Stimulated activated CD8-positive, alpha-beta memory T cell treated with anti-CD3 and anti-CD28 coated beads, Interleukin-2, amount 100 ng/mL, for 48 hours (primary cell): ENCODE measurements at places on chromosomes 1 and 21.
A peak's percentile ranks its signal among the peaks of the same experiment; 100 is the strongest.

GRCh38 chr1:44941424-44942324, 44.7 kb downstream of the EIF2B3 start:
- no peak for DNase-seq

GRCh38 chr1:229181419-229181818, 89.5 kb upstream of the RAB4A start:
- no peak for DNase-seq

GRCh38 chr1:181588631-181589030, 105.3 kb downstream of the CACNA1E start:
- DNase-seq: no peak

DNA sequence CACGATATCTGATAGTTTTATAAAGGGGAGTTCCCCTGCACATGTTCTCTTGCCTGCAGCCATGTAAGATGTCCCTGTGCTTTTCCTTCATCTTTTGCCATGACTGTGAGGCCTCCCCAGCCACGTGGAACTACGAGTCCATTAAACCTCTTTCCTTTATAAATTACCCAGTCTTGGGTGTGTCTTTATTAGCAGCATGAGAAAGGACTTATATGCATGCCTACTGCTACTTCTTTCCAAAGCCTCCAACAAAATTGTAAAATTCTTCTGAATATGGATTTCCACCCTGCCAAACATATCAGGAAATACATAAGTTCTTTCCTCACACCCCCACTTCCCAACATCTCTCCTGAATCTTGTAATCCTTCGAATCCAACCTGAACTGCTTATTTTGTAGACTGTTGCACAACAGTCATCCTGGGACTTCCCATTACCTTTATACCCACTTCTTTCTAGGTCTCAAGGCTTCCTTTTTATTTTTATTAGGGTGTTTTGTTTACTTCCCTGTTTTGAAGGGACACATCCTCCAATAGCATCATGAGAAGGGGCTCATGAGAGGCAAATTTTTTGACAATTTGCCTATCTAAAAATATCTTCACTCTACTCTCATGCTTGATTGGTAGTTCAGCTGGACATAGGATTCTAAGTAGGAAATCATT, 67.5 kb upstream of the MUTYH start:
- no peak for DNase-seq

DNA sequence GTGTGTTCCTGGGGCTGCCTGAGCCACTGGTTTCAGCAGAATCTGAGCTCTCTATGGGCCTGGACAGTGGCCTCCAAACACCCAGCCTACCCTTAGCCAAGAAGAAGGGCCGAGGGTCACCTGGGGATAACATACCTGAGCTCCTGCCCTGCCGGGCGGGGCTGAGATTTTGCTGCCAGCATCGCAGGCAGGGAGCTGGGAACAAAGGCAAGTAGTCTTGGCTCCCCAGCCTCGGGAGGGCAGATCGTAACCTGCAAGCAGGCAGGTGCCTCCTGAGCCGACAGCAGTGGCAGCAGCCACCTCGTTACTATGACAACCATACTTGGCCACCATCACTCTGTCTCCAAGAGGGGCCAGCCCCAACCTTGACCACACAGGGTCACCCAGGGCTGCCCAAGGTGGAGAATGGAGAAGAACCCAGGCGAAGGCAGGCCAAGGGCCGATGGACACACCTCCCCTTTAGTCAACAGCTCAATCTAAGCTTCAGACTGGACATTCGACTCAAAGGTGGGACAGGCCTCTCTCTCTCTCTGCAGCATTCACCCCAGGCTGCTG, 54.6 kb downstream of the TOMM20 start:
- no peak for DNase-seq

- no peak for DNase-seq
Measured at GRCh38 chr21:33762803-33763581, 120.7 kb downstream of the ITSN1 start.

GRCh38 chr1:7420470-7421100, 350.5 kb upstream of the VAMP3 start:
- no peak for DNase-seq

DNA sequence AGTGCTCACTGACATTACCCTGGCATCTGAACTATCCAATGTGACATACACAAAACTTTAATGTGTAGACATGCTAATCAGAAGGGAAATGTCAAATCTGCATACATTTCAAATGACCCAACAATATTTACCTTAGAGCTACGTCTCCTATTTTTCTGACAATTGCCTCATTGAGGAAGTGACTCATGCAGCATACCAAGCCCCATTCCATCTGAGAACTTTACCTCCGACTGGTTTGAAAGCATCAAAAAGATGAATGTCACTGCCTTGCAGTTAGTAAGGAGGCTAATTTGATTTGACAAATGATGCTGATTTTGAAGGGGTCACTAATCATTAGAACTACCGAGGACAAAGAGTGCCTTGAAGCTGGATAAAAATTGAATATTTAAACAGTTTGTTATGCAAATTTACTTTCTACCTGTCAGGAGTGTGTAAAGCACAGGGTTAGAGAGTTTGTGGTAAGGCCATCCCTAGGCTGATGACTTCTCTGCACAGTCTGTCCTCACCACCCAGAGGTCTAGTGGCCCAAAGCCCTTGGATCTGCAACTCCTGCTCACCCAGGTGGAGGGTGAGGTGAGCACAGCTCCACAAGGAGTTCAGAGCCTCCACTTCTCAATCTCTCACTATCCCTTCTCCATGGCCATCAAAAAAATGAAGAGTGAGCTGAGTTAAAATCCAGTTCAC, 500.3 kb upstream of the C1orf87 start:
- DNase-seq: no peak

- DNase-seq: no peak
Measured at GRCh38 chr1:244066954-244067716, 16.1 kb downstream of the ZBTB18 start.

DNA sequence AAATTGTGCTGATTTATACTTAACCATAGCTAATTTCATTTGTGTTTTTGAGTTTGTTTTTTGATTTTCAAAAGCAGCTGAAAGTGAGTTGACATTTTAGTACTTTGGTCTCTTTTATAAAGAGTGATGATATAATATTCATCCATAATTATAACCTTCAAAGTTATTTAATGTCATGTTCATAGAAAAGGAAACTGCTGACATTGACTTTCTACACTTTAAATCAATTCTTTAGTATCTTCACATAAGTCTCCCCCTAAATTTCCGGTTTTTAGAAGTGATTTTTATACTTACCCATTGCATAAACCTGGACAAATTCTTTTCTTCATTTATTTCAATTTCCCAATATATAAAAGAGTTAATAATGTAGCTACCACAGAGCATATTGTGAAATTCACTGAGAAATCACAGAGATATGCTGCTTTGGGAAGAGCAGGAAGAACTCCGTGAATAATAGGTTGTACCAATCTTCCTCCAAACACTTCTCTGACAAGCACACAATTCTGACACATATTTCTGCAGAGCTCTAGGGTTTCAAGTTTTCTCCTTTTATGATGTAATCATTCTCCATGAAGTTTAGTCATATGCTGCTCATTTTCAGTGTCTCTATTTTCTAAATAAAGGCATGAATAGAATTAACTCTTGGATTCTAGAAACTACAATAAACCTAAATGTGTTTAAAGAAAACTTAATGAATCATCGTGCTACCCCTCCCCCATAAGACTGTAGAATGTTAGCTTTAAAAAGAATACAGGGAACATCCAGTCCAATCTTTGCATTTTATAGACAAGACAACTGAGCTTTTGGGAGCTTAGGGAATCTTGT, 25.6 kb upstream of the CDC42BPA start:
- DNase-seq: no peak

GRCh38 chr1:51564124-51564523, 45.1 kb upstream of the EPS15 start:
- no peak for DNase-seq

DNA sequence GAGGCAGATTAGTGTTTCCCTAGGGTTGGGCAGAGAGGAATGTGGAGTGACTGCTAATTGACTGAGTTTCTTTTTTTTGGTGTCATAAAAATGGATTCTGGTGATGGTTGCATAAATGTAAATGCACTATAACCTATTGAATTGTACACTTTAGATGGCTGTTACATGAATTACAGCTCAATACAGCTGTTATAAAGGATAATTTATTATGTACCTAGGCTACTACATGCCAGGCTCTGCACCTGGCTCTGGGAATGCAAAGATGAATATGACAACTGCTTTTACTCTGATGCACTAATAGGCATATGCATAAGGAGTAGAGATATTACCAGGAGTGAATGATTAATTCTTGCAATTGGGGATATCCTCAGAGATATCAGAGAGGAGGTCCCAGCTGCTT, 345.3 kb downstream of the PTBP2 start:
- no peak for DNase-seq

- no peak for DNase-seq
Measured at GRCh38 chr1:177429234-177429633, 258.5 kb downstream of the BRINP2 start.

- DNase-seq: no peak
Measured at GRCh38 chr1:226603022-226603857, 54.7 kb downstream of the STUM start.

GRCh38 chr1:180988253-180988752, 34.4 kb downstream of the STX6 start:
- DNase-seq: no peak

DNA sequence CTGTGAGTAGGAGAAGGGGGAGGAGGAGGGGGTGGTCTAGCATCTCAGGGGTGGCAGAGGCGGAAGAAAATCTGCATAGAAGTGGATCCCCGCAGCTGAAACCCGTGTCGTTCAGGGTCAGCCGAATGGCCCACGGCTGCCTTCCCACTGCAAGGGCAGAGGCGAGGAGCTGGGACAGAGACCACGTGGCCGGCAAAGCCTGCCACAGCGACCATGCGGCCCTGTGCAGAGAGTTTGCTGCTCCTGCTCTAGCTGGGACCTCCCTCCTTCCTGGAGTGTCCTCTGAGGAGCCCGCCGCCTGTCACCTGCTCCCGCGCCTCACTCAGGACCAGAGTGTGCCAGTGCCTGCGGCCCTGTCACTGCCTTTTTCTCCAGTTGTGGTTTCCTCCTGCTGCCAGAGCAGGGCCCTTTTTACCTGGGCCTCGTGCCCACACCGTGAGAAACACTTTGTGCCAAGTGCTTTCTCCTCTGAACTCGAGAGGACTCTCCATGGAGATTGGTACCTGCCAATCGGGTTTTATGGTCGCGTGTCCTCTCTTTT, 5.4 kb upstream of the TRPM2 start:
- no peak for DNase-seq

DNA sequence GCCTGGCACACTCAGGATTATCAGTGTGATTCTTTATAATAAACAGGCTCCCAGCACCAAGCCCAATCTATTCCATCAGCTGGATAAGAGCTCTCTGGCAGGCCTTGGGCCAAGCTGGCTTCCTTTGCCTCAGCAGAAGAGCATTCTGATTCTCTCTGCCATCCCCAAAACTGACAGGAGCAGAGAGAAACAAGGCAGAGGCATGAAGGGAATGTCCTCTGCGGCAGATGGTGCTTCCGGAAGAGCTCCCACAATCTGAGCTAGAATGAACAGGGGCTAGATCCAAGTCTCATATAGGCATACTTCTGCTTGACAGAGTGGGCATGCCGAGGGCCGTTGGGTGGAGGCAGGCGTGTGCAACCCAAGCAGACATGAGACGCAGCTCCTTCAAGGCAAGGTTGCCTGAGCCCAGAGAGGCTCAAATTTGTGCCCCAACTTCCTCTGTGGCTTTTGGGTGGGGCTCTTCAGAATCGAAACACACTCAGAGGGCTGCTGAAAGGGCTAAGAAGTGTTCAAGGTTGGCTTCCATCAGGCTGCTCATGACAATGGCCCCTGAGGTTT, 4.0 kb downstream of the CAPN2 start:
- no peak for DNase-seq

DNA sequence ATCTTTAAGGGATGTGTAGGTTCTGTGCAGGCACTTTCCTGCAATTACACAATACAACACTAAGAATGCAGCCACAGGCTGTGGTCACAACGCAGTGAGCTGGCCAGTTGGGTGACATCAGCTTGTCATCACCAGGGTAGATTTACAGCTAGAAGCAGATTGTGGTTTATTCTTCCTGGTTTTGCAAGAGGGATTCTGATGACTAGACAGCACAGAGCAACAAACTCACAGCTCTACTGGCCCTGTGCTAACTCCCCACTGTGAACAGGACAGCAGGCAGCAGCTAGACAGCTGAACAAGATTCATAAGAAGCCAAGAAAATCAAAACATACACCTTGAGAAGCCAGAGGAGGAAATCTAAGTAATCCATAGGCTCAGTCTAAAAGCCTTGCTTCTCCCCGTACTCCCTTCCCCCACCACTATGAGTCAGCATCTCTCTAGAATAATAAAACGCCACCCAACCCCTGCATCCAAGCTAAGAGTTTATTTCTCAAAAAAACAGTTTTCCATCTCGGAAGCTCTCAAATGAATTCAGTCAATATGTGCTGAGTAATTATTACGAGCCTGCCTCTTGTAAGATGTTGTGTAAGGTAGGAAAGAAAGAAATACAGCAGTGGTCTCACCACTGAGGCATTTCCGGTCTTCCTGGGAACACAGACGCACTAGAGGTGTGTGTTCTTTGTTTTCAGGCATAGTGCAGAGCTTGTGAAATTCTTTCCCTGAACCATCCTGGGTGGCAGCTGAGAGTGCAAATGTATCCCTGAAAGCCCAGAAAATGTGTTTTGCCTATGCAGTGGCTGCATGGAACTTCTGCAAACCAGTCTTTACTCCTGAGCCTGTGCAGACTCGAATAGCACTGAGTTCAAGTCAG, 162.8 kb downstream of the NTPCR start:
- peak; percentile 3 for DNase-seq

- DNase-seq: no peak
Measured at GRCh38 chr1:3066250-3066711, 2.7 kb upstream of the PRDM16 start.

DNA sequence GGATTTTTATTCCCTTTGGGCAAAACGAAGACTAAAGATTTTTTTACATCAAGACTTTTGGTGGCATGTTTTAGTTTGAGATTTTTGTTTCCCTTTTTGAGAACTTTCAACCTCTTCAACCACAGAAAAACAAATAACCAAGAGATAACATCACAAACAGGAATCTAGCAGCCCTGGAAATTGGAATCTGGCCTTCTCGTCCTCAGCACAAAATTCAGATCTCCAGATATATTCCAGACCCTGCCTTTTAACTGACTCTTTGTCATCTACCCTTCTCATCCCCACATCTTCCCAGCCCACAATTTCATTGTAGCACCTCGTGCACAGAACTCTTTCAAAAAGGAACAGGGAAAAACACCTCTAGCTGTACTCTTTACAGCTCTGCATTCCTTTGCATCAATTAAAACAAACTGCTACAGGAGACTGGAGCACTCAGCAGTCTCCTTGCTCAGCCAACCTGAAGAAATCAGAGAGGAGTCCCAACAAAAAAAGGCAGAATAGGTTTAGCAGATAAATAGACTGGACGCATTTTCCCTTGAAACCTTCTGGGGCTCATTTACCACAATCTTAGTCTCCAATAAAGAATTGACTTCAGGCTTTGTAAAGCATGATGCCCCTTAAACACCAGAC, 251.0 kb downstream of the TTLL7 start:
- no peak for DNase-seq

DNA sequence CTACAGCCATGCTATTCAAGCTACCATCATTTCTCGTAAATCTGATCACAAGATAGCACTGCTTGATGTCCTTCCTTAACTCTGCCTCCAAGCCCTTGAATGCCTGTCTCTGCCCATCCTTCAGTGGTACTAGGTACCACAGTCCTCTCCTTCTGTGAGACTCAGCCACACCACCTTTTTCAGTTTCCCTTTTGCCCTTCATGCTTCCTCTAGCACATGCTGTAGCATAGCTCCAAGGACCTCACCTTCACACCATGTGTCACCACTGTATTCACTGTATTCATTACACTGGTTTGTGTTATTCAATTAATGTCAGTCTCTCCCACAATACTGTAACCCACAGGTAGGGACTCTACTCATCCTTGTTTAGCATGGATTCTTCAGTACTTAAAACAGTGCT, 8.0 kb upstream of the TP53BP2 start:
- no peak for DNase-seq
